ENCODE measurements at places on chromosomes 2 and 18. TPM values are rescaled to one million over a fixed set of nuclear protein-coding genes. Genes with fewer than 3 reads are reported as not detected.

KCNG2 gene
- total RNA-seq = 0.69 TPM

TYMS gene
- total RNA-seq = 8.3 TPM

RGPD4 gene
- 0.23 TPM for total RNA-seq

ASXL3 gene
- total RNA-seq = 74.5 TPM

UGT1A8 gene
- not detected for total RNA-seq

TRIM43 gene
- not detected for total RNA-seq

STAMBP gene
- total RNA-seq = 21.5 TPM

ERBB4 gene
- total RNA-seq = 78.7 TPM

WDSUB1 gene
- total RNA-seq = 18.5 TPM

AP1S3 gene
- total RNA-seq = 8.8 TPM

ALPG gene
- total RNA-seq = not detected

IL1R1 gene
- total RNA-seq = 0.46 TPM

TM4SF20 gene
- total RNA-seq = not detected

GCG gene
- total RNA-seq = not detected

SKOR2 gene
- 0.23 TPM for total RNA-seq

SELENOI gene
- 70.8 TPM for total RNA-seq

FOXD4L1 gene
- 0.69 TPM for total RNA-seq

SULT1C4 gene
- 15.5 TPM for total RNA-seq

REG3A gene
- total RNA-seq = not detected

AKAIN1 gene
- total RNA-seq = not detected

ZNF892 gene
- 28.8 TPM for total RNA-seq

TGFA gene
- total RNA-seq = 18.2 TPM

RASGRP3 gene
- total RNA-seq = 14.1 TPM

EN1 gene
- total RNA-seq = 1.4 TPM

ASAP2 gene
- total RNA-seq = 51.7 TPM

EPC2 gene
- total RNA-seq = 72.7 TPM

PKDCC gene
- total RNA-seq = 13.4 TPM

GALNT14 gene
- total RNA-seq = 20.5 TPM

LBX2 gene
- not detected for total RNA-seq

RNF152 gene
- total RNA-seq = 144 TPM

GAREM2 gene
- 17.3 TPM for total RNA-seq

RFX8 gene
- total RNA-seq = 1.2 TPM

RAMP1 gene
- total RNA-seq = 29.3 TPM

BBS5 gene
- 17.8 TPM for total RNA-seq

PLEK gene
- total RNA-seq = 3.7 TPM

LRRC30 gene
- not detected for total RNA-seq

NEDD4L gene
- 164 TPM for total RNA-seq

DSG4 gene
- not detected for total RNA-seq

CCDC85A gene
- total RNA-seq = 38.1 TPM

CSRNP3 gene
- 255 TPM for total RNA-seq

ICOS gene
- total RNA-seq = not detected

GNAL gene
- total RNA-seq = 122 TPM

SCYGR4 gene
- total RNA-seq = not detected

STK11IP gene
- 17.8 TPM for total RNA-seq

IRS1 gene
- total RNA-seq = 10.8 TPM

LCT gene
- not detected for total RNA-seq

IL1R2 gene
- not detected for total RNA-seq

DARS1 gene
- 58.8 TPM for total RNA-seq

SERPINB3 gene
- total RNA-seq = not detected

CYP27A1 gene
- 5.8 TPM for total RNA-seq

MAP3K19 gene
- 9.5 TPM for total RNA-seq

ITGB6 gene
- total RNA-seq = 0.92 TPM

ARHGAP15 gene
- total RNA-seq = 3.2 TPM

Measured in diencephalon (tissue), 1 donor.